Activated gamma-delta T cell treated with Interleukin-2 at 50 U/mL for 16 hours (primary cell): ENCODE measurements at places on chromosomes 2 and 18.
A peak's percentile ranks its signal among the peaks of the same experiment; 100 is the strongest.

DNA sequence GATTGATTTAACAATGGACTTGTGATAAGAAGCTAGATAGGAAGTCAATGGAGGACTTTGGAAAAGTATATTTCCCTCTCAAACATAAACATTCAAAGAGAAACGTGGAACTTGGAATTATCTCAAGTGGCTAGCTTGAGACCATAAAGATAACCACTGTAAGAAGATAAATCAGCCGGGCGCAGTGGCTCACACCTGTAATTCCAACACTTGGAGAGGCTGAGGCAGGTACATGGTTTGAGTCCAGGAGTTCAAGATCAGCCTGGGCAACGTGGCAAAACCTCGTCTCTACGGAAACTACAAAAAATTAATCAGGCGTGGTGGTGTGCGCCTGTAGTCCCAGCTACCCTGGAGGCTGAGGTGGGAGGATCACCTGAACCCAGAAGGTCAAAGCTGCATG is 405.9 kb upstream of the ACVR2A start:
- DNase-seq, result no peak

- DNase-seq, result no peak
Measured at GRCh38 chr2:201827621-201828020, 21.3 kb downstream of the CDK15 start.

GRCh38 chr2:109102588-109103233 is 26.3 kb upstream of the SH3RF3 start:
- DNase-seq, result no peak

DNA sequence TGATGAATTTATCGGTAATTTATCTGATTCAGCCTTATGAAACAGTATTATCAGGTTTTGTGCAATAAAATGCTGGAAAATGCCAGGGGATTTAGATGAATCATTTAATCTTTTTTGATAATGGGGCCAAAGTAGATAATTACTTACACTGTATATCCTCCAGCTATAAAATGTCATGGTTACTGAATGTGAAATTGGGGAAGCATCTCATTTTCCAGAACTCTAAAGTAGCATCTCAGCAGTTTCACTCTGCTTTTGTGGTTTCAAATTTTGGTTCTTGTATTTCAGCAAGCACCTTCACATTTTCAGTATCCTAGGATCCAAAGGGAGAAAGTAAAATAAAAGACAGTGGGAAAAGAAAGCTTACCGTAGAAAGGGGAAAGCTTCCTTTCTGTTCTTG is 12.8 kb downstream of the ANKRD62 start:
- no peak for DNase-seq

DNA sequence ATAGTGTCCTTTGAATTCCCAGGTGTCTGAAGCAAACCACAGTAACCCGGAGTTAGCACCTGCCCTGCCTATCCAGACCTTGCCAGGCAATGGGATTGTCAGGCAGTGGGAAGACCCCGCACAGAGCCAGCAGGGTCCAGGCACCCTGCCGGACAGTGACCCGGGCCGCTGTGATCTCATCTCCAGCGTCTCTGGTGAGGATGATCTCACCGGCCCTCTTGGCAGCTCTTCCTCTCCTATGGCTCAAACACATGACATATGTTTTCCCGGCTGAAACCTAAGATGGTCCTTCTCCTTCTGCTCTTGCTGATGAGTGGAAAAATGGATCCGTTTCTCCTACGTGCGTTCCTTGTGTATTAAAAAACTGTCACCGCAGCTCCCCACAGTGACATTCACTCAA is 75.1 kb downstream of the ACOXL start:
- DNase-seq, result no peak

GRCh38 chr2:16214861-16215260 is 274.5 kb downstream of the MYCN start:
- DNase-seq, result no peak

- no peak for DNase-seq
Measured at GRCh38 chr2:8486141-8486540, 195.7 kb upstream of the ID2 start.

GRCh38 chr2:182128821-182129707 is 143.4 kb downstream of the PPP1R1C start:
- DNase-seq, result no peak

DNA sequence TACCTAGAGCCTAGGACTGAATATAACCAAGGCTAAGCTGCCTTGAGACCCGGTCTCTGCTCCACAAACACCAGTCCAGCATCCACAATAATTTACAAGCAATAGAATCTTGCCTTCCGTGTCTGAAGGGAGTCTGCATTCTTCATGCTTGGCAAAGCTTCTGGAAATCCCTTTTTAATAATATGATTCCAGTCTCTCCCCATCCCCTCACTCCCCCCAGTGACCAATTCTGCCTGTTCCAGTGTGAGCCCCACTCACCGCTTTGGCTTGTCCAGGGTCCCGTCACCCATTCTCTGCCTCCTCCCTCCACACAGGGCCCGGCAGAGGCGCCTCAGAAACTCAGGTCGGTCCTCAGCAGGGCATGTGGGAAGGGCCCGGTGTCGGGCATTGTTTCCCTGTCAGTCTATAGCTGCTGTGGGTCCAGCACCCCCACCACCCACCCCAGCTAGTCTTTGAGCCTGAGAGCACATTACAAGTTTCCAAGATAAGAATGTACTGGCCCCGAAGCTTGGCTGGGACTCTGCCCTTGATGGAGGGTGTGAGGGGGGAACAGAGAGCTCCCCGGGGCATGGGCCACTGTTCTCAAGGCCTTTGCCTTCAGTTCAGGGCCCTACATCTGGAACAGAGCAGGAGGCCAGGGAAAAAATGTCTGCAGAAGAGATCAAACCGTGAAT is 129.7 kb upstream of the MYCN start:
- no peak for DNase-seq

DNA sequence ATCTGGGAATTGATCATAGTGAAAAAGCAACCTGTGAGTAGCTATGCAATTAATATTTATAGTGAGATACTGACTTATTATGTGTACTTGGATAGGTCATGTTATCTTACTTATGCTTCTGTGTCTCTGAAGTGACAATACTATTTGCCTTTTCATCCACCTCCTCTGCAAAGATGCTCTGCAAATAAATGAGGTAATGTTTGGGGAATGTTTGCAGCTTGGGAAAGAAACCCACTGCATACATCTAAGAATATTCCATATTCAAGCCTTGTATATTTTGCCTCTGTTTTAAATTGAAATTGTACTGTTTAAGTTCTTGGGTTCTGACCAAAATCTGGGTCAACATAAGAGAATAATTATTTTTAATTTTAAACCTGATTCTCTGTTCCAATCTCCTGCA is 217.4 kb upstream of the DTNA start:
- no peak for DNase-seq

- peak; percentile 36 for DNase-seq
Measured at GRCh38 chr18:23487738-23488570, 15.4 kb upstream of the RMC1 start.

DNA sequence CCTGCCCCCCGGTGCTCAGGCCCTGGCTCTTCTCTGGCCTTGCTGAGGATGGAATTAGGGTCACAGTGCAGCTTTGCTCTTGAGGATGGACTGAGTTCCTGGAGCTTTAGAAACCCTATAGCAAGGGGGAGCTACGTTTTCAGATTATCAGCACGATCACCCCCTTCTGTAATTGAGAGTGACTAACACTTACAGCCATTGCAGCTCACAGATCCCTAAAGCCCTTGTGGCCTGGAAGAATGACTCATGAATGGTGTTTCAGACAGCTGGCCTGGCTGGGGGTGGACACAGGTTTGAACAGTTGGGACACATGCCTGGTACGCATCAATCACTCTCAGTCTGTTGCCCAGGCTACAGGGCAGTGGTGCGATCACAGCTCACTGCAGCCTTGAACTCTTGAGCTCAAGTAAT is 79.7 kb upstream of the IGFBP5 start:
- DNase-seq, result no peak

DNA sequence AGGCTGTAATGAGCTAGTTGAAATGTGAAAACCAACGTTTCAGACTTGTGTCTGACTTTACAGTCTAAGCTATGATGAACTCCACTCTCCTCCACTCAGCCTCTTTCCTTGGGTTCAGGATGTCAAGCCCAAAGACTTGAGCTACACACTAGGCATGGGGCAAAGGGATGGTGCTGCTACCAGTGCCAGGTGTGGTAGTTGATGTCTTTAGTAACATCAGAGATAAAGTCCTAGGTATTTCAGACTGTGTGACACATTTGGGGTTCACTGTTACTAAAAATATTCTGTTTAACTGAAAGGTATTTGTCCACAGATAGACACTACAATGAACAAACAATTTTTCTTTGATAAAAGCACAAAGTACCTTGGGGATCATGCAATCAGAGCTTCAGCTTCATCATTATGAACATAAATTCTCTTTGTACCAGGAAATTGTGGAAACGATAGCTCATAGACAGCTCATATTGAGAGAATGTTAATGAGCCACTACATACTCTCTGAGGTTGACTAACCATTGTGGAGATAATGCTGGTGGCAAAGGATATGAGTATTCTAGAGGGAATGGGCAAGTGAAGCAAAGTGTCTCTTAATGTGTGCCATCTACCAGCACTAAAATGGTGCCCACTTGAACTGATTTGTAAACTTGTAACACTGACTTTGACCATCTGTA is 253.7 kb upstream of the THUMPD2 start:
- no peak for DNase-seq

- DNase-seq, result no peak
Measured at GRCh38 chr2:209824391-209824790, 52.8 kb downstream of the UNC80 start.
